ENCODE measurements at places on chromosomes 7 and 10. TPM values are rescaled to one million over a fixed set of nuclear protein-coding genes. Genes with fewer than 3 reads are reported as not detected.

The OPALIN gene
- polyA plus RNA-seq = not detected

The SMARCD3 gene
- polyA plus RNA-seq = 80.6 TPM

The PKD2L1 gene
- 0.38 TPM for polyA plus RNA-seq

The PRR15 gene
- polyA plus RNA-seq = 2.6 TPM

The PRSS37 gene
- polyA plus RNA-seq = 0.73 TPM

The GIMAP8 gene
- 8.0 TPM for polyA plus RNA-seq

The PAX4 gene
- polyA plus RNA-seq = not detected

The CNNM2 gene
- polyA plus RNA-seq = 10.1 TPM

The GDF2 gene
- polyA plus RNA-seq = not detected

The PROSER2 gene
- polyA plus RNA-seq = 4.0 TPM

The LRRC18 gene
- 0.20 TPM for polyA plus RNA-seq

The CDC14C gene
- polyA plus RNA-seq = 0.08 TPM

The SEPHS1 gene
- 129 TPM for polyA plus RNA-seq

The OR6V1 gene
- polyA plus RNA-seq = not detected

The RAB19 gene
- polyA plus RNA-seq = 2.9 TPM

The SEMA3D gene
- 57.7 TPM for polyA plus RNA-seq

The ZNF37A gene
- 24.4 TPM for polyA plus RNA-seq

The CALD1 gene
- polyA plus RNA-seq = 236 TPM

The SIRT1 gene
- polyA plus RNA-seq = 42.1 TPM

The TCF7L2 gene
- 50.4 TPM for polyA plus RNA-seq

The CD36 gene
- polyA plus RNA-seq = 32.9 TPM

The C10orf105 gene
- polyA plus RNA-seq = 0.18 TPM

The HYAL4 gene
- polyA plus RNA-seq = 0.86 TPM

The CDK1 gene
- 103 TPM for polyA plus RNA-seq

The ACTL6B gene
- not detected for polyA plus RNA-seq

The ARHGAP22 gene
- polyA plus RNA-seq = 0.93 TPM

The ATP5F1C gene
- polyA plus RNA-seq = 434 TPM

The BMI1 gene
- polyA plus RNA-seq = 125 TPM

The SORBS1 gene
- 41.7 TPM for polyA plus RNA-seq

The SPDYE16 gene
- polyA plus RNA-seq = 6.2 TPM

The TEX47 gene
- polyA plus RNA-seq = not detected

The CFAP43 gene
- 39.1 TPM for polyA plus RNA-seq

The KCNIP2 gene
- polyA plus RNA-seq = 6.2 TPM

The PRF1 gene
- polyA plus RNA-seq = 0.20 TPM

The EFCAB10 gene
- 2.2 TPM for polyA plus RNA-seq

The PIK3AP1 gene
- 4.5 TPM for polyA plus RNA-seq

Data from left kidney (tissue), 8 donors.